Calu3 (cell line): ENCODE measurements at places on chromosomes 12 and 14.

DNA sequence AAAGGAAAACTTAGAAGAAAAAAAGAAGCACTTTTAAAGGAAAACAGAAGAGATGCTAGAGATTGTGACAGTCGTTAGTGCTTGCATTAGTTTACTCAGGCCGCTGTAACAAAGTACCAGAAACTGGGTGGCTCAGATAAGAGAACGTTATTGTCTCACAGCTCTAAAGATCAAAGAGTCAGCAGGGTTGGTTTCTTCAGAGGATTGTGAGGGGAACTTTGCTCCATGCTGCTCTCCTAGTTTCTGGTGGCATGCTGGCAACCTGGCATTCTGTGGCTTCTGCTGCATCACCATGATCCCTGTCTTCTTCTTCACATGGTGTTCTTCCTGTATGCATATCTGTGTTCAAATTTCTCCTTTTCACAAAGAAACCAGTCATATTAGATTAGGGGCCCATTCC, 119.4 kb upstream of the PLEKHA5 start:
- DNase-seq = no peak

- DNase-seq = peak; percentile 67
Measured at GRCh38 chr14:90409209-90409730, 12.4 kb downstream of the CALM1 start.

- DNase-seq = no peak
Measured at GRCh38 chr12:94182986-94183707, 34.8 kb downstream of the PLXNC1 start.

- DNase-seq = no peak
Measured at GRCh38 chr12:87836190-87836589, 193.0 kb downstream of the C12orf50 start.

DNA sequence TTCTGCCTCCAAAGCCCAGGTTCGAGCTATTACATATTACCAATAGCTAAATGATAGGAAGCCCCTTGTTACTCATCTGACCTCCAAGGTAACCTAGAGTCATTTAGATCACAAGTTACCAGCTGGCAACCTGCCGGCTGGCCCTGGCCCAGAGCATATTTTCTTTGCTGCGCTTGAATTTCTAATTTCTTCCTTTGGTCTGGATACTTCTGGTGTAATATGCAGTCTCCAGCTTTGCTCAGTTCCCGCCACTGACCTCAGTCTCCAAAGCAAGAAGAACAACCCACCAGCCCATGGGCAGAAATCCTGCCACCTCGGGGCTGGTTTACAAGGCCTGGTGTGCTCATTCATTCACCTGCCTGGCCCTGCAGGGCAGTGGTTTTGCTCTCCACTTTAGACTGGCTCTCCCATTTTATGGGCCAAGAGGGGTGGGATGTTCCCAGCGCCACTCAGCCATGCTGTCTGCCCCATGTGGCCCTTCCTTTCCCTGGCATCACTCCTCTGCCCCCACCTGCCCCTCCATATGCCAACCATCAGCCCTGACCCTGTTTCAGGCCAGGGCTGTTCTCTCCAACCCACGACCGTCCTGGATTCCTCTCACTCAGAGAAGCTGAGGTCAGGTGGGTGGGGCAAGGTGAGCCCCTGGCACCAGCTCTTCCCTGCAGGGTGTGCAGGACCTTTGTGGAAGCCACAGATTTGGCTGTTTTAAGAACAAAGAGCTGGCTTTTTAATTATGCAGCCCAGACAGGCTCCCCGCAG, 76.0 kb downstream of the PRIMA1 start:
- DNase-seq = no peak

GRCh38 chr14:20409226-20409625, 4.1 kb downstream of the TEP1 start:
- no peak for DNase-seq

- no peak for DNase-seq
Measured at GRCh38 chr12:11412731-11413130, 17.4 kb upstream of the PRB2 start.

- peak; percentile 47 for DNase-seq
Measured at GRCh38 chr12:113403435-113404415, at the start of gene SDS. SDS (minus strand) TSS chr12:113403887; CDS start chr12:113399708, 4,179 bp downstream.

- no peak for DNase-seq
Measured at GRCh38 chr12:80400571-80400991, 43.5 kb upstream of the PTPRQ start.

DNA sequence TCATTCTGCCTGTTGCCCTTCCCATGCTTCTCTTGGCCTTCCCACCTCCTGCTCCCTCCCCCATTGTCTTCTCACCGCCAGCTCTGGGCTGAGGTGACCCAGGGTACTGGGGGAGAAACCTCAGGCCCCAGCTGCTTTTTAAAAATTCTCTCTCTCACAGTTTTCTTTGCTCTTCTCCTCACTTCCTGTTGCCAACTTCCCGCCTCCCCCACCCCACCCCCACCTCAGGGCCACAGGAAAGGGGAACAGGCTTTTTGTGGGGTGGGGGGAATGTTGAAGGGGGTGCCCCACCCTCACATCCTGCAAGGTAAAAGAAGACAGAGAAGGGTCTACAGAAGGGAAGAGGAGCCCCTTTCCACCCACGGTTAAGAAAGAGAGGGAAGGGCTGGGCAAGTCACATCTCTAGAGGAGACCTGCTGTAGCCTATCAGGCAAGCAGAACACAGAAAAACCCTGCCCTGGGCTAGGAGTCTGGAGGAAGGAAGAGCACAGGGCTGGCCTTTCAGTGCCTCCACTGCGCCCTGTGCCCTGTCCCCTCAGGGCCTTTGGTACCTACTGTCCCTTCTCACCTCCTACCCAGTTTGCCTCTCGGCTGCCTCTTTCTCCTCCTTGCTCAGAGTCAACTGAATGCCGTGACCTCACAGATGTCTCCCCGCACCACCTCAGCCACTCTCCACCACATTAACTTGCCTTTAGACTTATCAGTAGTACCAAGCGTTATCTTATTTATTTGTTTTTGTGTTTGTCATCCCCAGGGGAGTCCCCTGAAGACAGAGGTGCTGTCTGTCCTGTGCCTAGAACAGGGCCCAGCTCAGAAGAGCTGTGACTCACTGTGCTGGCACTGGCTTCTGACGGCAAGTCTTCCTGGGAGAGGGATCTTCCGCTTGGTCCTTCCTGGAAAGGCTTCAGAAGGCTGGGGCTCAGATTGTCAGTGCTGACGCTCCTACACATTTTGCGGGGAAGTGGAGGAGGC, 1.7 kb downstream of the ARHGAP9 start:
- DNase-seq = no peak

DNA sequence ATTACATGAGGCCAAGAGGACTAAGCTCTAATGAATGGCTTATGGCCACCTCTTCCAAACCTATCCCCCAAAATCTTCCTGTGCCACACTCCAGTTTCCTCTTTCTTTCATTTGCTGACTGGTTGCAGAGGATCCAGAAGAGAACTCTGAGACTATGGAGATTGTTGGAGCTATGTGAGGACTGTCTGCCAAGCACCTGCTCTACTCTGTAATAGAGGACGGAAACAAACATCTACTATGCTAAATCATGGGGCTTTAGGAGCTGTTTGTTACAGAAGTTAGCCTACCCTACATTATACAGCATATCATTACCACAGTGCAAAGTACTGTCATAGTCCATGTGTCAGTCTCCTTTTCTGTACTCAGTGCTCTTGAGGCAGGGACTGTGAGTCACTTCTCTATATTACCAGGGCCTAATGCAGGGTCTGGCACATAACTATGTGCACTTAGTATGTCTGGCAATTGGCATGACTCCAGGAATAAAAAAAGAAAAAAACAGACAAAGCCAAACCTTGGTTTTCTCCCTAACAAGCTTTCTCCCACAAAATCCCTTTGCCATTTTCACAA, 95.1 kb downstream of the RPAP3 start:
- DNase-seq = no peak
